ENCODE measurements at places on chromosomes 3 and 15.
A peak's percentile ranks its signal among the peaks of the same experiment; 100 is the strongest.

DNA sequence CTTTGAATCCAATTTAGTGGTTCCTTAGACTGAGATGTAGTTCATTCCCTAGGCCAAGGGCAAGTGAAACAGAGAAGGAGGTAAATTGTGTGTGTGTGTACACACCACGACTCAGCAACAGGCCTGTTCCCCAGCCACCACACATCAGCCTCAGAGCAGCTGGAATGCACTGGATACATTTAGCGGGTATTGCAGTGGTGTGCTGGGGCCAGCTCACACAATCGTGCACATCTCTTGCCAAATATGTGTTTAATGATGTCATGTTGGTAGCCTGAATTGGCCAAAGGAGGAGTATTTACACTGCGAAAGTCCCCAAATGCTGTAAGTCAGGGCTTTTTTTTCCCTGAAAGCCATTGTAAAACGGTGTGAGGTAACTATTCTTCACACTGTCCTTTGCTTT is 82.3 kb downstream of the RBPMS2 start:
- no peak for DNase-seq

DNA sequence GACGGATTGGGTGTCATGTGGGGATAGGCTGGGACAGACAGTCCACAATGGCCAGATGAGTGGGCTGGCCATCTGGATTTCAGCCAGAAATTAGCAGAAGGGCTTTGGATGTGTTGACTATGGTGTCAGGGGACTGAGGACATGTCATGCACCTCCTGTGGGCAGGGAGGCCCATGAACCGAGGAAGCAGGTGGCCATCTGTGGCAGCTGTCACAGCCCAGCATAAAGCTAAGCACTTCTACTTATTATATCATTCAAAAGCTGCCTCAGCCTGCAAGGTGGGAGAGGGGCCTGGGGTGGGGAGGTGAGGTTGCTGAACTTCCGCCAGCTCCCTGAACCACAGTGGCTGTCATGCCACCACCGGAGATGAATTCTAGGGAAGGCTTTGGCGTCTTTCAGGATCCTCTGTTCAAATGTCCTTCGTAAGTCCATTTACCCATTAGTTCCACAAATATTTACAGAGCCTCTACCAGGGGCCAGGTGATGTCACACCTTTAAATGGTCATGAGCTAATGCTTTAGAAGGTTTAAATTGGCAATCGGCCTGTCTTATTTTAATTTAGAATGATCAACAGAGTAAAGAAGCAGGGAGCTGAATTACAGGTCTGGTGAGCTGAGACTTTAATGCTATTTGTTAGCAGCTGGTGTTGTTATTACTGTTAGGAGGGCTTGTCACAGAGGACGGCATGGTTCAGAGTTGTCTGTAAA is 23.6 kb upstream of the CAV3 start:
- no peak for DNase-seq

DNA sequence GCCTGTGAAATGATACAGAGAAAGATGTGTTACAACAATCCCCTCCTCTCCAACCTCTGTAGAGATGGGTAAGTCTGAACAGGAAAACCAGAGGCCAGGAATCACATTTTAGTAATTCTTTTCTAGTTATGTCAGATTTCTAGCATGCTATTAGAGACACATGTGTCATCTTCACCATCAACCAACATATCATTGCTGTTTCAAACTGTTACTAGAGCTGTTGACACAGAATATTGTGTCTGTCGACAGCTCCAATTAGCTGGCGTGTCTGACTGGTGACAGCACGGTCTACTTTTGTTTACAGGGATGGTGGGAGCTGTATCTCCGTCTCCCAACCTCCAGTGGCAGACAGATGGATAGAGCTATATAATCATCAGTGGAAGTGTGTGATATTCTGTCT is 393.2 kb downstream of the SOX2 start:
- no peak for DNase-seq

GRCh38 chr15:92071045-92071634 is 217.6 kb downstream of the SLCO3A1 start:
- DNase-seq: no peak

DNA sequence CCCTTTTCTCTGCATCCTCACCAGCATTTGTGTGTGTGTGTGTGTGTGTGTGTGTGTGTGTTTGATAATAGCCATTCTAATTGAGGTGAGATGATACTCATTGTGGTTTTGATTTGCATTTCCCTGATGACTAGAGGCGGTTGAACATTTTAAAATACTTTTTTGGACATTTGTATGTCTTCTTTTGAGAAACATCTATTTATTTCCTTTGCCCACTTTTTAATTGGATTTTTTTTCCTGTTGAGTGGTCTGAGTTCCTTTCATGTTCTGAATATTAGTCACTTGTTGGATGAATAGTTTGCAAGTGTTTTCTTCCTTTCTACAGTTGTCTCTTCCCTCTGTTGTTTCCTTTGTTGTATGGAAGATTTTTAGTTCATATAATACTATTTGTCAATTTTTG is 54.3 kb upstream of the THSD4 start:
- no peak for DNase-seq

DNA sequence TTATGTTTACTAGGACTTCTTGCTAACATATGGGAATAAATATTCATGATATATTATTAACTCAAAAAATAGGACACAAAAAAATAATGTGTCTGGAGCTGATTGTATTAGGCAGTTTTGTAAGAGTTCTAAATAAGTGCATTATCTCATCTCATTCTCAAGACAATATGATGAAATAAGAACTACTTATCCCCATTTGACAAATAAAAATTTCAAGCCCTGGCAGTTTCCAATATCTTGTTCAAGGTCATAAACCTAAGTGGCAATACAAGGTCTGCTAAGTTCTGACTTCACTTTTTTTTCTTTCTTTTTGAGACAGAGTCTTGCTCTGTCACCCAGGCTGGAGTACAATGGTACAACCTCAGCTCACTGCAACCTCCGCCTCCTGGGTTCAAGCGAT is 18.3 kb downstream of the RPN1 start:
- no peak for DNase-seq

GRCh38 chr3:137219801-137220445 is 262.1 kb downstream of the IL20RB start:
- DNase-seq: no peak

GRCh38 chr15:65094294-65094995 is 17.9 kb downstream of the KBTBD13 start:
- peak; percentile 1 for DNase-seq

- DNase-seq: no peak
Observed at GRCh38 chr3:189123595-189124387, 48.0 kb upstream of the TPRG1 start.

- no peak for DNase-seq
Observed at GRCh38 chr3:123755085-123755484, 129.0 kb downstream of the MYLK start.

DNA sequence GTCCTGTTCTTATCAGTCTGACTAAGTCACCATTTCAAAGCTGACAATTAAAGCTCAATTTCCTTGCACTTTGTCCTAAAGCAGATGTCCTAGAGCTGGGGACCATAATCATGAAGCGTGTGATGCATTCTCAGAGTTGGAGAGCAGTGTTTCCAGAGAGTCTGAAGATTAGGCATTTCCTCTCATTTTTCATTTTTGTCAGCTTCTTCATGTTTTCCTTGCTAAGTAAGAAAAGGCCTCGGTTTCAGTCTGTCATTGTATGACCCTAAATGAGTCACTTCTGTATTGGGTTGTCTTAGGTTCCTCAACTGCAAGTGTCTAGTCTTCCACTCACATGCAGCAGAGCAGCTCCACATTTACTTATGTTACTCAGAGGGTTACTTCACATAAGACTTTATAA is 257.2 kb upstream of the TPRG1 start:
- DNase-seq: no peak

DNA sequence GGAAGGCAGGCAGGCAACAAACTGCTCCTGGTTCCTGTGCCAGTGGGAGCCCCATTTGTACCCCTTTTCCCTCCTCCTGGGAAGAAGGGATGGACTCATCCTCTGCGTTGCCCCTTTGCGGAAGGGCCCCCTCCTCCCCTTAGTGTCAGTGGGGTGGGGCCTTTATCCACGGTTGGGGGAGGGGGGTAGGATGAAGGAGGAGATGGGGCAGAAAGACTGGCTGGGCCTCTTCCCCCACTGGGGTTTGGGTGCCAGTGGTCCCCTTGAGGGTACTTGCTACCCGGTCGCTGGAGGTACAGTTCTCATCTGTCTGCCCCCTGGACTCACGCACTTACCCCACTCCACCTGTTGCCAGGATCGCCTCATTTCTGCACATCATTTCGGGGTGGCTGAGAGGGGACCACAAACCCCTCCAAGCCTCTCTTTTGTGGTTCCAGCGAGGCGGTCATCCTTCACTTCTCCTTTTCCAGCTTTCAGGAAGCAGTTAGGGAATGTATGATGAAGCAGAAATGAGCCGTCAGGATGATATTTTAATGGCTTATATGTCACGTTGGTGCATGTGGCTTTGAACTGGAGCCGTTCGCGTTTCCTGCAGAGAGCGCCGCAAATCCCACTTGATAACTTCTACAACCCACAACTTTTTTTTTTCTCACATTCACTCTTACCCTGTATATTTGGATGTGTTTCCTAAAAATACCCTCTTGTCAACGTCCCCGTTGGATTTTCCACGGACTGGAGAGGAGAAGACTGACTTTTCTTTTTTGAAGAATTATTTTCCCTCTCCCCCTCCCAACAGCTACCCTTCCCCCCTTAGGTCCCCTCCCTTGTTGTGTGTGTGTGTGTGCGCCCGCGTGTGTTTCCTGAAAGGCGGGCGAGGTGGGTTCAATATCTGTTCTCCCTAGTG is at the start of gene ZIC4:
Gene ZIC4 (minus strand): TSS at position 516 of the 904 bp plus-strand sequence. CDS start 3,746 bp downstream, outside the sequence.
- no peak for DNase-seq

DNA sequence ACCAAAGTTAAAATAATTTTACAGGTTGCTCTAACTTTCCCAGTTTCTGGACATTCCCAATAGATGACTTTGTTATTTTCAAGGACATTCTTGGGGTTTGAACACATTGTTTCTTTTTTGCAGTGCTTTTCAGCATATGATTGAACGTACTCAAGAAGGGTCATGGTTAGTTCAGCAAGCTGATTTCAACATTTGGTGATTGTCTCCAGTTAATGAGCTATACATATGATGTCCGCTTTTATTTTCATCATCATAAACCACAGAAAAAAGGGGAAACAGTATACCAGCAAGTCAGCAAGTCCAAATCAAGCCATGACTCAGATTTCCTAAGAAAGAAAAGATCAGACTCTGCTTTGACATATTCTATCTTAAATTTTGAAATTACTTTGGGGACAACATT is 69.4 kb downstream of the B3GALNT1 start:
- no peak for DNase-seq

- no peak for DNase-seq
Observed at GRCh38 chr15:71291723-71292122, 176.5 kb downstream of the THSD4 start.

DNA sequence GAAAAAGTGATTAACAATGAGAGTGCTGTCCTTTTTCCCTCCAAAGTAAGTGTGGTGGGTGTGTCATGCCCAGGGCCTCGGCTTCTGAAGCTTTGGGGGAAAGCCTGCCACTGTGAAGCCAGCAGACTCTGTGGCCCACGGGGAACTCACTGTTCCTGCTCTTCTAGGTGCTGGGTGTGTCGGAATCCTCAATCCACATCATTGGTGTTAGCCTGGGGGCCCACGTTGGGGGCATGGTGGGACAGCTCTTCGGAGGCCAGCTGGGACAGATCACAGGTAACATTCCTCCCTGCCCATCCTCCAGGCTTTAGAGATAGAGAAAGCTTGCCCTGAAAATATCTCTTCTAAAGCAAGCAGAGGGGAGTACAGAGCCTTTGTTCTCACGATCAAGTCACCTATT is 11.6 kb downstream of the PLA1A start:
- DNase-seq: no peak

DNA sequence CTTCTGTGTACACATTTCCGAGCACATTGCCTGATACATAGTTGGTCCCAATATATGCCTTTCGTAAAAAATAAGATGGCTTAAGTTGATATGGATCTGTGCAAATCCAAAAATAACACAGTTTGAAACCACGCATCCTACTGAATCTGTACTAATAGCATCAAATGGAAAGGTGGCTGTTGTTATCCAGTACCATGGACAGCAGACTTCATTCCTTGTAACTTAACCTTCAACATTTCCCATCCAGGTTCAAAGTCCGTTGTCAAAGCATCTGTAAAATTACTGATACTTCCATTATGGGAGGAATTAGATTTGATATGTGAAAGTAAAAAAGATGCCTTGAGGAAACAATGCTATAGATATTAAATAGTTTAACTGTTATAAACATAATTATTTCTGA is 65.5 kb upstream of the C3orf49 start:
- DNase-seq: no peak

DNA sequence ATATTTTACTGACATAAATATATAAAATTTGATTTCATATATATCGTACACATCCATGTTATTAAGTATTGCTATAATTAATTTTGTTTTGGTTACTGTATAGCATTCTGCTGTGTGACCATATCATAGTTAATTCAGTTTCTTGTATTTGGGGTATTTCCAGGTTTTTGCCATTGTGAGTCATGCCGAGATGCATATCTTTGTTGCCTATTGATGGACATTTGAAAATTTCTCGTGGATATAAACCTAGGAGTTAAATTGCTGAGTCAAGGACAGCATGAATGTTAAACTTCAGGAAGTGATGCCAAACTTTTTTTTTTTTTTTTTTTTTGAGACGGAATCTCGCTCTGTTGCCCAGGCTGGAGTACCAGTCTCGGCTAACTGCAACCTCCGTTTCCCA is 33.7 kb upstream of the GPR171 start:
- DNase-seq: no peak

DNA sequence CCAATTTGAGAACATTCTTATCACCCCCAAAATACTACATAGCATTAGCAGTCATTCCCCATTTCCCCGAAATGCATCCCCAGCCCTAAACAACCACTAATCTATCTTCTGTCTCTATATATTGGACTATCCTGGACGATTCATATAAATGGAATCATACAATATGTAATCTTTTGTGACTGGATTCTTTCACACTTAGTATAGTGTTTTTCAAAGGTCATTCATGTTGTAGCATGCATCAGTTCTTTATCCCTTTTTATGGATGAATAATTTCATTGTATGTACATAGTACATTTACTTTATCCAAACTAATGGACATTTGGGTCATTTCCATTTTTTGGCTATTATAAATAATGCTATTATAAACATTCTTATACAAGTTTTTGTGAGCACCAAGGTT is 27.5 kb upstream of the EIF1B start:
- no peak for DNase-seq

DNA sequence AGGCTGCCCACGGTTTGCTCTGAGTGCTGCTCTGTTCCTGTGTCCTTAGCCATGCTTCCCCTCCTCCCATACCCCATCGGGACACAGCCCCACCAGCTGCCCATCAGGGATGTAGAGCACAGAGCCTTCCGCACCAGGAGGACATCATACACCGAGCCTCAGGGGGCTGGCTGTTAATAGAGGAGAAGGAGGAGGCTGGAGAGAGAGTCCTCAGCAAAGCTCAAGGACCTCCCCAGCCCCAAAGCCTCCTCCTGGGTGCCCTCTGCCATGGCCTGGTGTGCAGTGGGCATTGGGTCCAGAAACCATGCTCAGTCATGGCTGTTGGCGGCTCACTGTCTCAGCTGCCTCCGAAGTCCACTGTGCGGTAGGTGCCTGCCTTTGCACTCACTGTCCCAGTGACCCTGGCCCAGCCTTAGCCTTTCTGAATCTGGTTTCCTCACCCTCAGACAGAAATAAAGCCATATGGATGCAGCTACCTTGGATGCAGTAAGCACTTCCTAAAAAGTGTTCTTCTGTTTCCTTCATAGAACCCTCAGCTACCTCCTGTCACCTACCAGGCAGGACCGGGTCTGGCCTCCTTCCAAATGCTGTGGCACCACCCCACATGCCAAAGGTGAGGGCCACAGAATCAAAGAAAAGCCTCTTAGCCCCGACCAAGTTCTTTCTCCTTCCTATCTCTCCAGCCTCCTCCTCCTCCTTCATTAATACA is 53.9 kb downstream of the ACAD9 start:
- DNase-seq: no peak
